ENCODE measurements at places on chromosomes 7 and 10. TPM values are rescaled to one million over a fixed set of nuclear protein-coding genes. Genes with fewer than 3 reads are reported as not detected.

TMEM178B gene
- total RNA-seq: not detected

HYAL4 gene
- not detected for total RNA-seq

GRCh38 chr7:155647734-155648133, 3.3 kb downstream of the RBM33 start:
- peaks cover 40% of the 10 kb centered on the region for H3K4me1 ChIP-seq
- no peak for DNase-seq
- no peaks in the 10 kb centered on the region for H3K27me3 ChIP-seq
- no peak overlapping the region for H3K27ac ChIP-seq

PVRIG gene
- total RNA-seq: 2.7 TPM

GRCh38 chr7:14626076-14626475, 276.5 kb downstream of the DGKB start:
- H3K4me1 ChIP-seq: no peaks in the 10 kb centered on the region
- H3K27ac ChIP-seq: no peak overlapping the region
- no peak for DNase-seq
- H3K27me3 ChIP-seq: no peaks in the 10 kb centered on the region

NEBL gene
- not detected for total RNA-seq

Measured in Karpas-422 (cell line).